ENCODE measurements at places on chromosomes 7 and 10. TPM values are rescaled to one million over a fixed set of nuclear protein-coding genes. Genes with fewer than 3 reads are reported as not detected.

- DNase-seq: no peak
Observed at GRCh38 chr7:112799448-112800120, 9.4 kb upstream of the TMEM168 start.

DNA sequence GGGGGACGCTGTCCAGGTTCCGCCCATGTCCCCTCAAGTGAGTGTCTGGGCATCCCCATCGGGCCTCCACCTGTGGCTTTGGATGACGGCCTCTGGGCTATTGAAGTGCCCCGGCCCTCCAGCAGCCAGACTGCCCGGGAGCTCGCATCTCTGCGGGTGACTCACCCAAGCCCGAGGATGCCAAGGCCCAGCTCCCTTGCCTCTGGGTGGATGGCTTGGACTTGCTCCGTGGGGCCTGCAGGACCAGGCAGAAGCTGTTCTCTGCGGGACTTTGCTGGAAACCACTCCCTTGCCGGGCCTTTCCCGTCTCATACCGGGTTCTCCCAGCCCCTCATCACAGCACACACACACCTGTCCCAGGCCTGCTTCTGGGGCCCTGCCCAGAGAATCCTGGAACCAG lies 22.4 kb downstream of the DPYSL4 start:
- no peak for DNase-seq

GRCh38 chr7:25012254-25012653 lies 32.3 kb upstream of the OSBPL3 start:
- no peak for DNase-seq

- no peak for DNase-seq
Observed at GRCh38 chr10:86258941-86259340, 107.7 kb downstream of the GRID1 start.

Gene HOGA1
- total RNA-seq: 121 TPM

GRCh38 chr7:33792041-33792440 lies 113.3 kb upstream of the BMPER start:
- DNase-seq: no peak

DNA sequence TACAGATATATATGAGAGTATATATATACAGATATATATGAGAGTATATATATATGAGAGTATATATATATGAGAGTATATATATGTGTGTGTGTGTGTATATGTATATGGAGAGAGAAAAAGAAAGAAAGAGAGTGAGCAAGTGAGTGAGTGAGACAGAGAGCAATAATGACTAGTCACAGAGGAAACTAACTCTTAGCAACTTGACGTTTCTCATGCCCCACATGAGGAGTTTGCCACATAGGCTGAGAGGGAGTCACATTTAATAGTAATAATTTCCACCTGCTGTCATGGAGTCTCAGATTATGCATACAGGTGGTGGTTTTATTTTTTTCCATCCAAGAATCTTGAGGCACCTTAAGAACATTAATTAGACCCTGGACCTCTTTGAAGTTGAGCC lies 199.9 kb downstream of the GATA3 start:
- no peak for DNase-seq

Gene CALHM1
- total RNA-seq: not detected
